ENCODE measurements at places on chromosomes 13 and 19. TPM values are rescaled to one million over a fixed set of nuclear protein-coding genes. Genes with fewer than 3 reads are reported as not detected.

BCL3 gene
- 96.8 TPM for total RNA-seq

UBE2S gene
- total RNA-seq = 485 TPM

CEACAM6 gene
- total RNA-seq = 26.1 TPM

TNNI3 gene
- total RNA-seq = 6.5 TPM

ACTMAP gene
- total RNA-seq = 18.3 TPM

HMGB1 gene
- 601 TPM for total RNA-seq

LPAR2 gene
- total RNA-seq = 2.9 TPM

HIPK4 gene
- total RNA-seq = 0.32 TPM

GPR12 gene
- not detected for total RNA-seq

XAB2 gene
- 27.8 TPM for total RNA-seq

SBSN gene
- 3.9 TPM for total RNA-seq

ZNF77 gene
- total RNA-seq = 2.5 TPM

LMTK3 gene
- total RNA-seq = 4.6 TPM

LILRA1 gene
- total RNA-seq = not detected

SYT3 gene
- 0.70 TPM for total RNA-seq

CFAP97D2 gene
- not detected for total RNA-seq

SMIM44 gene
- total RNA-seq = not detected

MLLT1 gene
- 20.0 TPM for total RNA-seq

NLRP9 gene
- total RNA-seq = not detected

LILRB5 gene
- 0.02 TPM for total RNA-seq

PLVAP gene
- not detected for total RNA-seq

IZUMO4 gene
- 0.17 TPM for total RNA-seq

CILP2 gene
- 0.22 TPM for total RNA-seq

ELAVL3 gene
- total RNA-seq = not detected

POU4F1 gene
- 0.77 TPM for total RNA-seq

ERICH4 gene
- total RNA-seq = not detected

CLDND2 gene
- total RNA-seq = 10.5 TPM

All from A549 treated with RU486 at 1 μM for 4 hours (cell line).